ENCODE measurements at places on chromosomes 7 and 10.

- no peak for DNase-seq
Observed at GRCh38 chr10:5551531-5552375, 27.0 kb downstream of the CALML3 start.

- DNase-seq = no peak
Observed at GRCh38 chr7:123823898-123824753, 20.8 kb upstream of the HYAL4 start.

- DNase-seq = peak; percentile 98
Observed at GRCh38 chr10:80493522-80494051, 39.5 kb downstream of the TSPAN14 start.

DNA sequence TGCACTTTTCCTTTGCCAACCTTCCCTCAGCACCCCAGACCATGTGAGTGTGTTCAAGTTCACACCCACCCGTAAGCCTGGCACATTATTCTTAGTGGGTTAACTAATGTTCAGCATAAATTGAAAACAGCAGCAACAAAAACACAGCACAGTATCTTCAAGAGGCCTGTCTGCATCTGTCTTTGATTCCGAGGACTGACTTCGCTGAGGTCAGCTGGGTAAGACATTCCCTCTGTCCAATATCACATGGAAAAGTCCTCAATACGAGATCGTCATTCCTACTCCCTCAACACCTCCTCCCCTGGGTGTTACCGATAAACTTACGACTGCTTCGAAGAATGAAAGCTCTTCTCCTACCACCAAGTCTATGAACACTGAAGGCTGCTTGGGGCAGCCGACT, 218.8 kb downstream of the SFMBT2 start:
- no peak for DNase-seq

- no peak for DNase-seq
Observed at GRCh38 chr10:62763155-62763554, 41.4 kb upstream of the ADO start.

GRCh38 chr10:7649673-7650300, 17.0 kb downstream of the ITIH5 start:
- no peak for DNase-seq

DNA sequence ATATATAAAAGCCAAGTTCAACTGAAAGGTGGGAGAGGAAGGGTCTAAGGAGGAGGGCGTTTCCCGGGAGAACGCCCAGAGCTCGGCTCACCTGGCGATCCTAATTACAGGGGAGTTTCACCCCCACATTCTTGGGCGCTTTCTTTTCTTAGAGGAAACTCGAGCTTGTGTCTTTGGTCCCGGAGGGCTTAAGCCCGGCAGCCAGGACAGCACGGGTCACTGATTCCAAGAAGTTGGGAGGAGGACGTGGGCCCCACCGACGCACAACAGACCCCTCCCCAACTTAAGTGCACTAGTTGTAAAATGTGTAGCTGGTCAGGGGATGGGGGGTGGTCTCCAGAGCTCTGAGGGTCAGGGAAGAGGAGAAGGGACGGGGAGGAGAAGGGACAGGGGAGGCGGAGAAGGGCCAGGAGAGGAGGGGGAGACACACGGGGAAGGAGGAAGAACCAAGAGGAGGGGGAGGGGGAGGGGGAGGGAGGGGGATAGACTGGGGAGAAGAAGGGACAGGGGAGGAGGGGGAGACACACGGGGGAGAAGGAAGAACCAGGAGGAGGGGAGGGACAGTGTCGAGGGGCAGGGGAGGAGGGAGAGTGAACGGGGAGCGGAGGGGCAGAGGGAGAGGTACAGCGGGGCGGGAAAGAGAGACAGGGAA, 874 bp downstream of the BAIAP2L1 start:
- no peak for DNase-seq

- DNase-seq = no peak
Observed at GRCh38 chr7:25952261-25953057, 199.5 kb upstream of the NFE2L3 start.

DNA sequence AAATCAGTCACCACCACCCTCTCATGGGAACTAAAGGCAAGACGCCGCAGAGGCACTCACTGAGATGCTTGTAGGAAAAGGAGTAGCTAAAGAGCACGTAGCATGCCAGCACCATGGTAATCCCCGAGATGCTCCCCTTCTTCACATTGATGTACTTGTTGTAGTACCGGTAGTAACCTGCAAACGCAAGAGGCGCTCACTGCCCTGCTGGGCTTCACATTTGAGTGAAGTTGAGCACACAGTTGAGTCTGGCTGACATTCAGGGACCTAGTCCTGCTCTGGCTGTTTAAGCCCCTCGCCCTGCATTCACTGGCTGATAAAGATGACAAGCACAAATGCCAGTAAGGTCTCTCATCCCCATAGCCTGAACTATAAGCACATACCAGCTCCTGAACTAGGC, 6.9 kb downstream of the ATP5MF start:
- peak; percentile 60 for DNase-seq

GRCh38 chr7:24073651-24074420, 210.2 kb upstream of the NPY start:
- DNase-seq = no peak

DNA sequence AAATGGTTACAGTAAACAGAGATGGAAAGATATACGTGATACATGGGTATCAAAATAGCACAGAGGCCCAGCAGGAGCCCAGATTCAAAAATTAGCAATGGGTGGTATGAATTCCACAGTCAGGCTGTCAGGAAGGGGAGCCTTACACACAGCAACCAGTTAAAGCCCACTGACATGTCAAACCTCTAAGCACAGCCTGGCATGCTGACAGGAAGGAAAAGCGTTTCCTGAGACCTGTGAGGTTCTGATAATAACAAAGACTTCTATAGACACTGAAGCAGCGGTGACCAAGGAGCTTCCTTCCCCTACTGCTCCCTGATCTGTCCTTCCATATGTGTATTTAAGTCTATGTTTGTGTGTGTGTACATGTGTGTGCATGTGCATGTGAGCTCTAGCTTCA, 89.9 kb downstream of the PHYHIPL start:
- DNase-seq = peak; percentile 35

GRCh38 chr7:149838992-149839408, 825 bp downstream of the ZNF862 start:
- no peak for DNase-seq

GRCh38 chr10:101414034-101414433, 60.1 kb downstream of the BTRC start:
- DNase-seq = no peak

- DNase-seq = no peak
Observed at GRCh38 chr10:117552156-117552631, 9.6 kb downstream of the EMX2 start.

- DNase-seq = no peak
Observed at GRCh38 chr10:129718548-129719414, 245.3 kb downstream of the EBF3 start.

- DNase-seq = no peak
Observed at GRCh38 chr7:104935276-104935675, 78.7 kb upstream of the KMT2E start.

- DNase-seq = peak; percentile 40
Observed at GRCh38 chr7:24907311-24907886, 72.6 kb downstream of the OSBPL3 start.

DNA sequence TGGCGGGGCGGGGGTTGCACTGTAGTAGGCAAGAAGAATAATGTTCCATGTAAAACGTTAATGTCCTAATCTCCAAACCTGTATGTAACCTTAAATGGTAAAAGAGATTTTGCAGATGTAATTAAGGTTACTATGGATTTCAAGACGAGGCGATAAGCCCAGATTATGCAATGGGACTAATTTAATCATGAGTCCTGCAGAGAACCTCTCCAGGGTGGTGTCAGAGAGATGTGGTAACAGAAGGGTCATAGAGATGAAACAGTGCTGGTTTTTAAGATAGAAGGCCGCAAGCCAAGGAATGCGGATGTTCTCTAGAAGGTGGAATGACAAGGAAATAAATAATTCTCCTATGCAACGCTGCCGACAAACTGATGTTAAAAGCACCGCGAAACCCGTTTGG, 57.1 kb downstream of the UBE3C start:
- DNase-seq = no peak

GRCh38 chr10:24452030-24452429, 243.1 kb downstream of the KIAA1217 start:
- no peak for DNase-seq

- DNase-seq = no peak
Observed at GRCh38 chr7:92614660-92615174, 24.5 kb upstream of the FAM133B start.

- DNase-seq = no peak
Observed at GRCh38 chr10:100509241-100509840, 10.3 kb downstream of the SEC31B start.

GRCh38 chr7:112015146-112015545, 191.1 kb downstream of the DOCK4 start:
- DNase-seq = no peak

- DNase-seq = peak; percentile 85
Observed at GRCh38 chr7:55641273-55641691, 69.0 kb upstream of the VOPP1 start.

DNA sequence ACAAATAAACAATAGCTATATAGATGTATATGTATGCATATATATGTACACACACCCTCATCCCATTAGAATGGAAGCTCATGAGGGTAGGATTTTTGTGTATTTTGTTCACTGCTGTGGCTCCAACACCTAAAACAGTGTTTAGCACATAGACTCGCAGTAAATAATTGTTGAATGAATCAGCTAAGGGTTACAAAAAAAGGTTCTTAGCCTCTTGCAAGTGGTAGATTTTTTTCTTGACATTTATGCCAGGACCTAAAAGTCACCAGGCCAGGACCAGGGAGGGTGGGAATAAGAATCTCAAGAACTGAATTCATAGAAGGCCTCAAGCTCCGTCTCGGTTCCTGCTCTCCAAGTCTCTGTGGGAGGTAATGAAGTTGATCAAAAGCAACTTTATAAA, 82.5 kb upstream of the CAPZA2 start:
- DNase-seq = no peak

DNA sequence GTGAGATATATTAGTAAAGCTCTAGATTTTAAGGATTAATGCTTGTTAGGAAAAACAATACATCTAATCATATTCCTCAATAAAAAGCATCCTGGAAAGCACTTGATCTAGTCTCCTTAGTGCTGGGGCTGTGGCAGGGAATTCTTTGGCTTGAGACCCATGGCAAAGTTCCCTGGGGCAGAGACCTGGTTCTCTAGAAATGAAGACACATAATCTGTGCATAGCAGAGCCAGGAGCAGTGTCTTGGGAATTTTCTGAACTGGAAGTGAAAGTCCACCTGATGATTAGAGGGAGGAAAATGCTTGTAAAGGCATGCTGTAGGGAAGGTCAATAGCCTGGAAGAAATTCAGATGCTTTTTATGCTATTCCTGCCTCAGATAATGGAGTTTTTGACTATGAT, 247.4 kb downstream of the CDK14 start:
- no peak for DNase-seq

GRCh38 chr7:139783647-139784385, 6.0 kb upstream of the HIPK2 start:
- no peak for DNase-seq

DNA sequence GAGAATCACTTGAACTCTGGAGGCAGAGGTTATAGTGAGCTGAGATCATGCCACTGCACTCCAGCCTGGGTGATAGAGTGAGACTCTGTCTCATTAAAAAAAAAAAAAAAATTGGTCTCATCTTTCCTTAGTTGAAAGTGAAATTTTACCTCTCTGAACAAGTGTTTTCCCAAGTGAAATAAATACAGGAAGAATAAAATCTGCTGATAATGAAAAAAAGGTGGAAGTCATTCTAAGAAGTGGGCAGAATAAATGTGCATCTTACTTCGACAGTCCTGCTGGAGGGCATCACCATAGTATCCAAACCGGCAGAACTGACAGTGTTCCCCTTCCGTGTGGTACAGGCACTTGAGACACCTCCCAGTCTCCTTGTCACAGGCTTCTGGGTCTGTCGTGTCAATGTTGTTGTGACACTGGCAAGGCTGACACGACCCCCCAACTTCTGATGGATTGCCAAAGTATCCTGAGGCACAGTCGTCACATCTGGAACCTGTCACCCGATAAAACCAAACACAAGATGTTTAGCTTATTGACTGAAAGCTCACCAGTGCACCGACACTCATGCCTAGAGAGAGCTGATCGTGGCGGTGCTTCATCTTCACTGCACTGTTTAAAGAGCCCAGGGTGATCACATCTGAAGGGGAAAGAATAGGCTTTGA, 49.6 kb downstream of the LAMB1 start:
- no peak for DNase-seq

GRCh38 chr10:102231357-102232318, 5.5 kb downstream of the ELOVL3 start:
- peak; percentile 84 for DNase-seq

- DNase-seq = peak; percentile 50
Observed at GRCh38 chr7:116024826-116025809, 5.4 kb downstream of the TFEC start.

GRCh38 chr10:13439313-13440184, 89.3 kb downstream of the BEND7 start:
- DNase-seq = no peak

DNA sequence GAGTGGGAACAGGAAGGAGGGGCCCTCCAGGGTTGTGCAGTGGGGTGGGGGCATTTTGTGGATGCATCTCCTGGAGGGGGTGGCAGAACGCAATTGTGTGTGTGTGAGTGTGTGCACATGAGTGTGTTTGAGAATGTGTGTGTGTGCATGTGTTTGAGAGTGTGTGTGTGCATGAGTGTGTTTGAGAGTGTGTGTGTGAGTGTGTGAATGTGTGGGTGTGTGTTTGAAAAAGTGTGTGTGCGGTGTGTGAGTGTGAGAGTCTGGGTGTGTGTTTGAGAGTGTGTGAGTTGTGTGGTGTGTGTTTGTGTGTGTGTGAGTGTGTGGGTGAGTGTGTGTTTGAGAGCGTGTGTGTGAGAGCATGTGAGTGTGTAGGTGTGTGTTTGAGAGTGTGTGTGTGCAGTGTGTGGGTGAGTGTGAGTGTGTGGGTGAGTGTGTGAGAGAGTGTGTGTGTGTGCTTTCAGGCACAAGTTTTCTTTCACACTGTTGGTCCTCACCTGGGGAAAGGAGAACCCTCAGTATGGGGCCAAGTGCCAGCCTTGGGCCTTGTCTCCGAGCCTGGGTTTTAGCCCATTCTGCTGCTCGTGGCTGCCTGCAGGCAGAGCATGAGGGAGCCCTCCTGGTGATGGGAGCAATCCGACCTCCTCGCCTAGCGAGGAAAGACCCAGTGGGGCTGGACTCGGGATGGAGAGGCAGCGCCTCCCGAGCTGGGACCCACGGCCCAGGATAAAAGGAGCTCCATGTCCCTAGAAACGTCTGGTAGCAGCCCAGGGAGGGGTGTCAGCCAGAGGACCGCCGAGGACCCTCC, 35.6 kb downstream of the CDH23 start:
- no peak for DNase-seq

- no peak for DNase-seq
Observed at GRCh38 chr10:60390224-60390626, 550 bp upstream of the ANK3 start.

GRCh38 chr10:123398180-123398591, 244.0 kb downstream of the BUB3 start:
- DNase-seq = no peak

All from Kasumi-1 (cell line).